ENCODE measurements at places on chromosomes 11 and 22.

DNA sequence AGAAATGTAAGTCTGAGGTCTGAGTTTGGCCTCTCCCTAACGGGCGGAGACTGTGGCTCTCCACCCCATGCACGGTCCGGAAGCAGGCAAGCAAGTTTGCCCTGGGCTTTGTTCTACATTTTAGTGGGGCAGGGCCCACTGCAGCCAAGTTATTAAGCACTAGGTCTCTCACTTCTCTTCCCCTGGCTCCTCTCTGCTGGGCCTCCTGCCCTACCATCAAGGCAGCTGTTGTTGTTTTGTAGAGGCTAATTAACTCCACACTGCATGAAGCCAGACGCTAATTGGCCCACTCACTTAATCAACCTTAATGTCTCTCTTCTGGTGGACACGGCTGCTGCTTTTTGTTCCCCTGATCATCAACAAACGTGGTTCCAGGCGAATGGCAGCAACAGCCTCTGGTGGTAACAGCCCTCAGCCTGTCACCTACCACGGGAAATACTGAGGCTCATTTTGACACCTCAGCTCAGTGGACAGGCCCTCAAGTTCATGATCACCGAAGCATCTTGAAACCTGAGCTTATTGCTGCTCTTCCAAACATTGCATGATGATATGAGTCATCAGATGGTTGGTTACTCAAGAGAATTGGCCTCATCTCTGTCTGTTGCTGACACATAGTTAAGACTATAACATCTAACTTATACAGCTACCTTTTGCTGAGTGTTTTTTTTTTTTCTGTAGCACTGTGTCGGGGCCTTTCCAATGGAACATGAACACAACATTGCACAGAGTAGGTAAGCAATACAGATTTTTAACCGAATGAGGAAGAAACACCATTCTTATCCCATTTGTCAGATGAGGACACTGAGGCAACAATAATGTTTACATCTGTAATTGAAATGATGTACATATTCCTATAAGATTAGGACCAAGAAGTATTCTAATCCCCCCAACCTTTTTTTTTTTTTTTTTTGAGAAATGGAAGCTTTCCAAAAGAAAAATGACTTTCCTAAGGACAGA, 20.8 kb upstream of the LMO2 start:
- DNase-seq = no peak

- DNase-seq = no peak
These were observed 61.4 kb upstream of the KIRREL3 start for GRCh38 chr11:127061947-127062346.

DNA sequence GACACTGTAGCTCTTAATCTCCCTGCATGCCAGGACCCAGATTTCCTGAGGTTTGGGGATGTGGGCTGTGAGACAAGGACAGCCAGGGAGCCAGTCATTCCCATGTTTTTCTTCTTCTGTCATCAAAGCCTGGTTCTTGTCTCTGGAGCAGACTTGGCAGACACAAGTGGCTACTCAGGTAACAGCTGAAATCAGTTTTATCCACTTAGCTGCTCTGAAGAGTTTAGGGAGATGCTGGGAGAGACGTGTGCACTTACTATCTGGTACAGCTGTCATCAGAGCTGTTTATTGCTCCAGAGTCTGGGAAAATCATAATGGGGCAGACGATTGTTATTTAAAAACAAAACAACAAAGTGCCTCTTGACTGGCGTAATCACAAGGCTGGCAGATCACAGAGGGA, 56.6 kb downstream of the CSNK2A3 start:
- no peak for DNase-seq

DNA sequence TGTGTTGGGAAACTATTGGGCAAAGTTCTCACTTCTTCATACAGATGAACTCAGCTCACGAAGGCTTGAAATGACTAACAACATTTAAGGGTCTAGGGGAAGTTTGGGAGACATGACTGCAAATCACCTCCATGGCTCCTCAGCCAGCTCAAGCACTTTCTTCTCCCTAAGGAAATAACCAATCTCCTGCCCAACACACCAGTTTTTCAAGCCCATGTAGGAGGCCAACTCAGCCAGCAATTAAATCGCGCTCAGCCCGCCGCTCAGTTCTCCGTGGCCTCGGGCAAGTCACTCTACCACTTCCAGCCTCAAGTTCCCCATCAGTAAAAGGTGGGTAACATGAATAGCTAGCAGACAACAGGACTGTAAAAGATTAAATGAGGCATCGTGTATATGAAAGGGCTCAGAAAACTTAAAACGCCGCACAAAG, 796 bp downstream of the POLDIP3 start:
- DNase-seq = no peak

DNA sequence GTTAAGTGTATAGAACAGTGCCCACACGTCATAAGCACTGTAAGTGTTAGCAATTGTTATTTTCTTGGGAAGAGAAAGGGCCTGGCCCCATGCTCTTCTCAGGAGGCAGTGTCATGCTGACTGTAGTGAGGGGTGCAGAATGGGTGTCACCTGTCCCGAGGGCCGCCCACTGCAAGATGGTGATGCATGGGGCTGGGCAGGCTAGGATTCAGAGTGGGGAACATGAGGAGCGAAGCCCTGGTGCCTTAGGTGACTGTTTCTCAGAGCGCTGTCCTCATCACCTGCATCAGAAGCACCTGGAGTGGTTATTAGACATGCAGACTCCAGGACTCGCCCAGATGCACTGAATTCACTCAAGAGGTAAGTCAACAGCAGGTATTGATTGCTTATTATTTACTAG, 101.0 kb upstream of the PARVA start:
- DNase-seq = no peak

GRCh38 chr11:91817996-91818395, 406.6 kb upstream of the FAT3 start:
- no peak for DNase-seq

DNA sequence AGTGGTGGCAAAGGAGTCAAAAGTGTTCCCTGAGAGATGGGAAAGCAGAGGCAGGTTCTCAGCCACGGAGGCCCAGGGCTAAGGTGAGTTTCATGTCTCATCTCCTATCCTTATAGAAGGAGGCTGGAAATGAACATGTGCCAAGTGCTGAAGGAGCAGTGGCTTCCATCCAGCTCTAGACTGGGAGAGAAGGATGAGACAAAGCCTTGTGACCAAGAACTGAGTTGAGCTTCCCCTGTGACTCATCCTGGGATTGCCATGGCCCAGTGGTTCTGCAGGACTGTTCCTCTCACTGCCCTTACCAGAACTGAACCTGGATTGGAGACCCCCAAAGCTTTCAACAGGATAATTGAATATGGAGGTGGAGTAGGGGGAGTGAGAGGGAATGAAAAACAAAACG, 16.7 kb upstream of the OR9Q1 start:
- no peak for DNase-seq

- DNase-seq = peak; percentile 4
These were observed 846.4 kb downstream of the DLG2 start for GRCh38 chr11:84780689-84781293.

DNA sequence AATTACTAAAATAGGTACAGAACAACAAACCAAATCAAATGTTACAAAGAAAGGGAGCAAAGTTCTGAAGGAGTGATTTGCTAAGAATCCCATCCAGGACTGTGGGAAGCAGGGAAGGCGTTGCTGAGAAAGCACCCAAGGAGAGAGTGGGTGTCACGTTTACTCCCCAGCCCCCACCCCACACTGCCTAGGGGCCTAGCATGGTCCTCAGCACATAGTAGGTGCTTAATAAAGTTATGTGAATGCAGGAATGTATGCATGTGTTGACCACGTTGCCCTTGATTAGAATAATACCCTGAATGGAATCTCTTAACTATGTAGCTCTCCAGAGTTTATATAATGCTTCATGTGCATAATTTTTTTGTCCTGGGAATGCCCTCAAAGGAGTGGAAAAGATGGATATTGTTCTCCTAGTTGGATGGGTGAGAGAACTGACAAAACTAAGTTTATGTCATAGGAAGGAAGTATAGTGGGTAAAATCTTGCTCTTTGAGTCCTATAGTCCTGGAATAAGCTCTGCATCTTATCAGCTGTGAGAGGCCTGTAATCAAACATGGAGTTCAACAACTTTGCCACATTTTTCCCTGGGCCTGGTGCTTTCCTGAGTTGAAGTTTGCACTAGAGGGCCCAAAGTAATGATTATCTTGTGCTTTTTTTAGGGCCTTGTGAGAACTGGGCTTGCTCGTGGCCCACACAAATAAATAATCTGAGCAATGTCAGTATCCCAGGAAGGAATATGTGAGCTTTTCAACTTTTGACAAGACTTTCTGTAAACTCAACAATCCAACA, 53.8 kb upstream of the LMO2 start:
- DNase-seq = no peak

DNA sequence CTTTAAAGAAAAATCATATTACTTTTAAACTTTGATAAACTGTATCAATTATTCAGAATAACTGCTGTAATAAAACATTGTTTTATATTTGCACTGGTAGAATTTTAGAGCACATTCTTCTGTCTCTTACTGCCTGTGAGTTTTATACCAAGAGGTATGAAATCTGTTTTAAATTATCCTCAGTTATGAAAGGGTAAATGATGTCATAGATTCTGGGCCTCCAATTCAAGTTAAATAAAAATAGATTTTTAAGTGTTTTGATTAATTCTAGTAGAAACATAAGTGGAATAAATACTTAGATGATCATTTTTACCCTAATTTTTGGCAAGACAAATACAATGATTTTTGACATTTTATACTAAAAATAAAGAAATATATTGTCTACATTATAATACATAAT, 93.0 kb downstream of the GUCY1A2 start:
- DNase-seq = no peak

- no peak for DNase-seq
These were observed 48.8 kb downstream of the TRIM44 start for GRCh38 chr11:35711173-35711910.

GRCh38 chr22:48224332-48224731, 1461.9 kb downstream of the TBC1D22A start:
- DNase-seq = no peak

DNA sequence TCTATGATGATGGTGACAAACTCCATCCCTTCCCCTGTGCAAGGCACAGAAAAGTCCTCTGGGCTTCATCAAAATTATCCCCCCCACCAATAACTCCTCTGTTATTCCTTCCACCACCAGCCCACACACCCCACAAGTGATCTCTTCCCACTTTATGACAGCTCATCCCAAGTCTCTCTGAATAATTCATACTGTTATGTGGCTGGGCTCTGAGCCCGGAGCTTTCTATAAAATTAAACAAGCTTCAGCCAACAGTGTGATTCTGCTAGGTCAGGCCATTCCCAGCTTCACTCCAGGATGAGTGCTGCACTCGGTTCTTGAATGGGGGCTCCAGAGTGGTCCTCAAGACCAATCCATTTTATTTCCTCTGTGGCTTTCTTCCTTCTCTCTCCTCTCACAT, 83.0 kb downstream of the INSC start:
- no peak for DNase-seq

GRCh38 chr11:11519184-11519583, 102.6 kb downstream of the GALNT18 start:
- DNase-seq = no peak

DNA sequence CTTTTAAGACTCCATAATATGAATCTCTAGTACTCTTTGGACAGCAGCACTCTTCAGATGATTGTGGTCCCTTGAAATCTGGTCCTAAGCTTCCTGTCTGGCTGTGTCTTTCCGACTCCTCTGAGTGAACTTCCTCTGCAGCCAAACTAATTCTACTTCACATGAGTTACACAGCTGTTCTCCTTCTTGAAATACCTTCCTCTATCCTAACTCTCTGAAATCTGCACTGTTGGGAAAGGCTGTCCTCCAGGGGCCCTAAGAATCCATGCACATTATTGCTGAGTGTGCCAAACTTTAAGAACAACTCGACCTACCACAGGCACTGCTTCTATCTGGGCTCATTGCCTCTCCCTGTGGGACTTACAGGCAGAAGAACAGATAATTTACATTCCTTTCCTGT, 217.3 kb upstream of the ARHGAP42 start:
- no peak for DNase-seq
